ENCODE measurements at places on chromosomes 6 and 20. TPM values are rescaled to one million over a fixed set of nuclear protein-coding genes. Genes with fewer than 3 reads are reported as not detected.

Gene VSX1
- 0.12 TPM for total RNA-seq

Gene PI16
- 4.2 TPM for total RNA-seq

Gene CYP24A1
- not detected for total RNA-seq

Gene MTFR2
- total RNA-seq = 34.3 TPM

Gene BMP5
- total RNA-seq = not detected

Gene FNDC11
- 0.74 TPM for total RNA-seq

Gene SGK2
- 1.4 TPM for total RNA-seq

Gene MOG
- total RNA-seq = not detected

Gene MEI4
- not detected for total RNA-seq

Gene PRDM13
- total RNA-seq = not detected

Gene DNPH1
- total RNA-seq = 38.3 TPM

Gene GRIK2
- not detected for total RNA-seq

Gene SLA2
- total RNA-seq = 44.9 TPM

Gene BMP2
- total RNA-seq = not detected

Gene METTL24
- not detected for total RNA-seq

Gene RNF182
- not detected for total RNA-seq

Gene NMBR
- total RNA-seq = not detected

Gene SLC9A8
- 19.0 TPM for total RNA-seq

Gene LY6G6D
- not detected for total RNA-seq

Gene ESF1
- 12.2 TPM for total RNA-seq

Gene HLA-G
- 0.37 TPM for total RNA-seq

Gene TP53TG5
- total RNA-seq = 0.67 TPM

Gene RNF39
- not detected for total RNA-seq

Gene GPR63
- 1.8 TPM for total RNA-seq

Gene FOXQ1
- total RNA-seq = not detected

Gene OR2H1
- not detected for total RNA-seq

Gene MATN4
- 5.1 TPM for total RNA-seq

Gene WASF1
- total RNA-seq = 3.3 TPM

Gene RSPH4A
- total RNA-seq = 0.09 TPM

Gene RFX6
- not detected for total RNA-seq

Gene EYS
- total RNA-seq = not detected

Gene C6orf58
- total RNA-seq = not detected

Gene ASIP
- total RNA-seq = not detected

Gene BCAS1
- not detected for total RNA-seq

Gene ABT1
- total RNA-seq = 20.9 TPM

Gene THBD
- total RNA-seq = not detected

Gene PPIL1
- total RNA-seq = 43.0 TPM

Gene RUNX2
- total RNA-seq = 39.3 TPM

Gene SYNDIG1
- not detected for total RNA-seq

Gene CRISP2
- total RNA-seq = not detected

Gene GPX5
- total RNA-seq = not detected

Gene ETV7
- 7.4 TPM for total RNA-seq

Gene MYLK2
- total RNA-seq = 0.49 TPM

Gene BCAS4
- total RNA-seq = 26.7 TPM

Gene SAMD3
- total RNA-seq = 4.6 TPM

Gene TP53INP2
- 10.2 TPM for total RNA-seq

Measured in activated T-cell treated with anti-CD3 and anti-CD28 coated beads, Interleukin-2, amount 50 U/mL, for 72 hours (primary cell).